ENCODE measurements at places on chromosomes 4 and X.

DNA sequence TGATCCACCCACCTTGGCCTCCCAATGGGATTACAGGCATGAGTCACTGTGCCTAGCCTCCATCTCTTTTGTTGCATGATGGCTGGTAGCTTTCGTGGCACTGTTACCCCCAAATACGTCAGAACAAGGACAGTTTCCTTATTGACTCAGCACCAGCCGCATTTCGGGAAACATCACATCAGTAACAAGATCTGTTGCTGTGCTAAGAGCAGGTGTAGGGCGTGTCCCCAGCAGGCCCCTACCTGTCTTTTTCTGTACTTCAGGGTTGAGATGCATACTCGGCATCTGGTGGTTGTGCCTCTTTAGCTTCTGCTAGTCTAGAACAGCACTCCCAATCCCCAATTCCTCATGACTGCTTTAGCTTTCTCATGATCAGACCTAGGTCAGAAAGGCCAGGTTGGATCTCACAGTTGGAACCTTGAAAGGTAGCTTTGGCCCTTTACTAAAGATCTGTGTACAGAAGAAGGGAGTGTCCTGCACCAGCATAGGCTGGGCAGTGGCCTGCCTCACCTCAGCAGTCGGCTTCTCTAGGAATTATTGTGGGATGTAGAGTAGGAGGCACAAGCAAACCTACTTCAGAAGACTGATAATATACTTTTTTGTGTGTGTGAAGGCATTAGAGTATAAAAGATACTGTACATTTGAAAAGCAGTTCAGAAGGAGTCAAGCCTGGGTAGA is 36.8 kb downstream of the NSD2 start:
- DNase-seq: no peak

DNA sequence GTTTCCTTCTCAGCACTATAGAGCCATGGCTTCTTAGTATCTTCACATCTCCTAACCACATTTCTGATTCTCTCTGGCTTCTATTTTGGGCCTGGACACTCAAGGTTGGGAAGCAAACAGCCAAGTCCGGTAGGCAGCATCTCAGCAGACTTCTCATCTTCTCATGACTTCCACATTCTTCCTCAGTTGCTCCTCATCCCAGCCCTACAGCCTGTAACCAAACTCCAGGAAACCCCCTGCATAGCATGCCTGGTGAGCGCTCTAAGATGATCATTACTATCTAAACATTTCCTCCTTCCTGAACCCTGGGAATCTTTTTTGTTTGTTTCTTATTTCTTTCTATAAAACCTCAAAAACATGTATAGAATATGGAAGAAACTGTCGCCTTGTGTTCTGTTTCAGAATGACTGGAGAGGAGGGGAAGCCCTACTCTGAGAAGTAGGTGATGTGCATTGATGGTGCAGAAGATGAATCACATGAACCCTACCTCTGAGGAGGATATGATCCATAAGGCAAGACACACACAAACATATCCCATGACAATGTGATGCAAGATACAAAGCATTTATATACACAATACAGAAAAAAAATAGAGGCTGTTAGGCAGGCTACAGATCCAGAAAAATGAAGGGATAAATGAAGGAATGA is 219.8 kb upstream of the GYPA start:
- no peak for DNase-seq

- peak; percentile 75 for DNase-seq
These were observed 26.9 kb downstream of the ARSJ start for GRCh38 chr4:113952452-113953029.

DNA sequence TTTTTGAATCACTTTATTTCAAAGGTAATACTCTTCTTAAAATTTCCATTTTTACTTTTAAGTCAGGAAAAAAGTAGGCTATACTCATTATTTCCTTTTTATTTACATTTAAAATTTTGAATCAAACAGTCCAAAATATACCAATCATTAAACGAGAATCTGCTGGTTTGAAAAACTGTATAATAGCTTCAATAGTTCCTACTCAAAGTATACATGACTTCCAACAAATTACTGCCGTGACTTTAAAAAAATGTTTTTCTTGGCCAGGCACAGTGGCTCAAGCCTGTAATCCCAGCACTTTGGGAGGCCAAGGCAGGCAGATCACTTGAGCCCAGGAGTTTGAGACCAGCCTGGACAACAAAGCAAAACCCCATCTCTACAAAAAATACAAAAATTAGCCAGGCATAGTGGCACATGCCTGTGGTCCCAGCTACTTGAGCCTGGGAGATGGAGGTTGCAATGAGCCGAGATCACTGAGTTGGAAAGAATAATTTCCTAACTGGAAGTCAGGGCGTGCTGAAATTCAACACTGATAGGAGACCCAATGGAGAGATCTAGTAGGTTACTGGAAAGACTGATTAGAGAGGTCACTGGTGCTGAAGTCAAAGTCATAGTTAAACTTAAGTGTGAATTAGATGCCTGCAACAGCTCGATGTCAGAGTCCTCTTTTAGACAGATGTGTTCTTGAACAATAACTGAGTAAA is 9.0 kb downstream of the KLHL8 start:
- no peak for DNase-seq

DNA sequence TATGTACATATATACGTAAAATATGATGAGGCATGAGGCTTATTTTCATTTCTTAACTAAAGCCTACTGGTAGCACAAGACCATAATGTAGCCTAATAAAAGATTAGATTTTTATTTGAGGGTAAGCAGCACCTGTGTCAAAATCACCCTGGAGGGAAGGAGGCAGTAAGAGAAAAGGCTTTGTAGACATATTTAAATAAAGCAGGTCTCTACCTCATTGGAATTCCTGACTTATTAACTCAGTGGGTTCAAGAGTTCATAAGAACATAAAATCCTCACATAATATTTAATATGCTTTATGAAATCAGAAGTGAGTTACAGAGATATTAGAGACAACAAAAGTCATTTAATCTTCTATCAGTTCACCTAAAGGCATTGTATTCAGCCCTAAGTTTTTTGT is 261.6 kb upstream of the ANKRD50 start:
- no peak for DNase-seq

DNA sequence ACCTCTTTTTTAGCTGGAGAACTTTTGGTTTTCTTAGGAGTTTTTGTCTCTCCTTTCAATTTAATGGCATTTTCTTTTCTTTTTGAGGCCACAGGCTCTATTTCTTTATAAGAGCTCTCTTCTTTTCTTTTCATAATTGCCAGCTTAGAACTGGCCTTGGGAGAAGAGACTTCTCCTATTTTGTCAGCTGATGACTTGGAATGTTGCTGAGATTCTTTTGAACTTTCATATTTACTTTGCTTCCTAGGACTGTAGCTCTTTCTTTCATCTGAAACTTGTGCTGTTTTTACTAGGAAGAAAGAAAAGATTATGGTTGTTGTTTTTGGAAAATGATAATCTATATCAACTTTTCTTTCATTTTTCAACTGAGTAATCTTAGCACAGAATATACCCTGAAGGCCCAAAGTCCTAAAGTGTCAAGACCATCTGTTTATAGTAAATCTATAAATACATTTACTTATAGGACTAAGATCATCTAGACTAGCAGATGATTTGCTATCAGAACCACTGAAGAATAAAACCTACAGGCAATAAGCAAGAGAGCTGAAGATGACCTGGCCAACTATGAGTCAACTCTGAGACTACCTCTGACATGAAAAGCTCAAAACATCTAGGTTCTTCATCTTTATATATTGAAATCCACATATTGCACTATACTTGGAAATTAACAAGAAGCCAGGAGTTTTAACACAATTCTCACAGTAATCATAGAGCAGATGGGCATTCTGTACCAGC is 45.6 kb downstream of the RFC1 start:
- DNase-seq: no peak

Data from NCI-H82 (cell line).